ENCODE measurements at places on chromosomes 13 and 19.

DNA sequence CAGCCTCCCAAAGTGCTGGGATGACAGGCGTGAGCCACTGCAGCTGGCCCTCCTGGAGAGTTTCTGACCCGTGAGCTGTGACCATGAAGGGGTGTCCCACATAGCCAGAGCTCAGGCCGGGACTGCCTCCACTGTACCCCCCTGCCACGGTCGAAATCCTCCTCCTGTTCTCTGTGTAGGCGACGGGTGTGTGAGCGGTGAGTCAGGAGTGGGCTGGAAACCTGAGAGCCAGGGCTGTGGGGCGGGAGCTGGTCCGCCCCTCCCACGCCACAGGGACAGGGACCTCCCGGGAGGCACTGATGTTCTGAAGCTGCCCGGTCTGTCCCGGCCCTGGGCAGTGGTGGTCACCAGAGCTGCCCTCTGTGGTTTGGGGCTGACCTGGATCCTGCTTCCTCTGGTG lies 3.9 kb downstream of the WDR18 start:
- no peak for DNase-seq

GRCh38 chr13:30143666-30144400 lies 163.5 kb downstream of the KATNAL1 start:
- DNase-seq: no peak

- DNase-seq: no peak
Measured at GRCh38 chr13:50934735-50935435, 25.3 kb downstream of the RNASEH2B start.

DNA sequence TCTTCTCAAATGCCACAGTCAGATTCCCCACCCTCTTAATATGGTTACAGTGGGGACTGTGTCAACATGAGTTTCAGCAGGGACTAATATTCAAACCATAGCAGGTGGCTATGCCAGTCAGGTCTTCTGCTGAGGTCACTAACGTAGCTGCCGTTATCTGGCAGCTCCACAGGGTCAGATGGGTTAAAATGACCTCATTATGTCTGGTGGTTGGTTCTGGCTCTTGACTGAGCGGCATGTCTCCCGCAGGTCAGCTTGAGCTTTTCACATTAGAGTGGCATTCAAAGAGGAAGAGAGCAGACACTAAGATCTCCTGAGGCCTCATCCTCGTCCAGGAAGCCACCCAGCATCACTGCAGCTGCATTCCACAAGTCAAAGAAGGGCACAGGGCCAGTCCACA lies 21.4 kb upstream of the IPO5 start:
- no peak for DNase-seq

- DNase-seq: no peak
Measured at GRCh38 chr13:99067159-99067985, 89.5 kb upstream of the DOCK9 start.

- peak; percentile 31 for DNase-seq
Measured at GRCh38 chr13:34738254-34738992, 203.6 kb upstream of the NBEA start.
